ENCODE measurements at places on chromosomes 11 and 22. TPM values are rescaled to one million over a fixed set of nuclear protein-coding genes. Genes with fewer than 3 reads are reported as not detected.

GRCh38 chr11:90252053-90252452, 29.2 kb upstream of the CHORDC1 start:
- no peak for DNase-seq

DNA sequence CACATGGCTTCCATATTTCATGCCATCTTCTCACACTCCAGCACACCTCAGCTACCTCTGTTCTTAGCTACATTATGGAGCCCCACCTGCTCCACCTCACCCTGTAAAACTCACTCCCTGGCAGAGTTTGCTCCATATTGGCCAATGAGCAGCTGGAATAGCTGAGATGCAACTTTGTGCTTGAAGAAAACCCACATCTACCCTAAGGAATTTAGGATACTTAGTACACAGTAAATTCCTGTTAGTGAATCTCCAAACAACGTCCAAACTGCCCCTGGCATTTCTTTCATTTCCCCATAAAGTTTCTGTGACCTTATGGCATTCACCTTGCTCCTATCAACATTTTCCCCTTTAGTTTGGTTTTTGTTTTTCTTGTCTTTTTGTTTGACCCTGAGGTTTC, 2.2 kb upstream of the VWCE start:
- no peak for DNase-seq

DNA sequence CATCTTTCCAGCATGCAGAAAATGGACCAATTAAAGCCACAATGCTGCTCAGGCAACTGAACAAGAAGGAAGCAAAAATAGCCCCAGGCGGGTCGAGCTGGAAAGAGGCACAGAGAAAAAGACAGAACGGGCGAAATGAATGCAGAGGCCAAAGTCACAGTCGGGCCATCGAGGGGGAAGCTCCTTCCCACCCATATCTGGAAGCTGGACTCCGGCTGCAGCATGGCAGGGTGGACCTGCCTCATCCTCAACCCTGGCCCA, 58.6 kb upstream of the PRDM11 start:
- no peak for DNase-seq

- DNase-seq = peak; percentile 49
Measured at GRCh38 chr22:46587492-46588278, 32.5 kb upstream of the GRAMD4 start.

DNA sequence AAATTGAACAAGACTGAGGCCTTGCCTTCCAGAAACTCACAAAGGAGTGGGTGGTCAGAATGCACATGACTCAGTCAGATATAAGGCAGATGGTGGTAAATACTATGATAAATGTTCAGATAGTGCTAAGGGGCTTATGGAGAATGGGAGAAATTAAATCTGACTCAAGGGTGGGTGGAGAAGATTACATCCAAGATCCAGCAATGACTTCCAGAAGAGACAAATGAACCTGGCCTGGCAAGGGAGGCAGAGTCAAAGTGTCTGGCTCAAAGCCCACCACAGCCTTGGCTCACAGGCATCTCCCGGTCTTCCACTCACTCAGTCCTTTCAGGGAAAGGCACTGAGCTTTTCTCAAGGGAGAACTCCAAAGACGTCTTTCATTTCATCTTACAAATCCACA, 6.1 kb upstream of the ZBTB16 start:
- DNase-seq = no peak

DNA sequence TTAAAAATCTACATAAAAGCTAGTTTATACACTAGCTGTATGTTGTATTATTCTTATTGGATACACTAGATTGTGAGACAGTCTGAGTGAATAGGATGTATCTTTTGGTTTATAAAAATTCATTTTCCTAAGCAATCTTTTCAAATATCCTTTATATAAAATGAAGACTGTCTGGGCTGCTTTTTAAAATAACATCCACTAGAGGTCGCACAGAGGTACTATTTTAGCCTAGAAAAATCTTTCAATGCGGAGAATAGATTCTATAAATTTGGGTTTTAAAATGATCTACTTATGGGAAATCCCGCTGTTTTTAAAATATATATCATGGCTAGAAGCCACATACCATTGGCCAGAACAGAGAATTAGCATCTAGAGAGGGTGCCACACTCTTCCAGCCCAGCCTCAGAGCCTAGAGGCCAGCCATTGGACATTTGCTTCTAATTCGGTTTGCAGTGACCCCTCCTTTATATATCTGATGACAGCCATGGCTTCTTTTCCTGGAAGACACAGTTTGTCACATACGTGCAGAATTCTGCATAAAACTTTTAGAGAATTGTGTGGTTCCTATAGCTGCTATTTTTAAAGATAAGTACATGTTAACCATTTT, 7.3 kb downstream of the C11orf97 start:
- no peak for DNase-seq

GRCh38 chr11:19905280-19905853, 192.7 kb downstream of the NAV2 start:
- no peak for DNase-seq

The CDCA5 gene
- 0.85 TPM for total RNA-seq

The OR10A3 gene
- total RNA-seq = not detected

The FOSL1 gene
- 4.0 TPM for total RNA-seq

The RTL10 gene
- 6.9 TPM for total RNA-seq

The TUBA8 gene
- total RNA-seq = 109 TPM

Measured in heart right ventricle (tissue), 16 donors.